Hippocampal formation (tissue), 2 donors: ENCODE measurements at places on chromosomes 12 and 14.

DNA sequence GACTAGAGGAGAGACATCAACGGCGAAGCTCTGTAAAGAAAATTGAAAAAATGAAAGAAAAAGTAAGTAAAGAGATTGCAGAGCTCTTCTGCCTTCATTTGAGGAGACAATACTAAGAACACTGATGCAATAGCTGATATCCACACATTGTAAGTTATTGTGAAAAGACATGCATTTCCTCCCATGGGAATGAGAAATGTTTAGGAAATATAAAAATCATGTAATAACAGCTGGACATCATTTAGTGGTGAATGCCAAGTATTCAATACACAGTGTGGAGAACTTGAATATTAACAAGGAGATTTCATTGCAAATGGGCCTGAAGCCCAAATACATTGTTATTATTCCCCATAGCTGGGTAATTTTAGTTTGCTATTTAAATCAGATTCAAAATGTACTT, 179.2 kb downstream of the KICS2 start:
- no peak for DNase-seq

DNA sequence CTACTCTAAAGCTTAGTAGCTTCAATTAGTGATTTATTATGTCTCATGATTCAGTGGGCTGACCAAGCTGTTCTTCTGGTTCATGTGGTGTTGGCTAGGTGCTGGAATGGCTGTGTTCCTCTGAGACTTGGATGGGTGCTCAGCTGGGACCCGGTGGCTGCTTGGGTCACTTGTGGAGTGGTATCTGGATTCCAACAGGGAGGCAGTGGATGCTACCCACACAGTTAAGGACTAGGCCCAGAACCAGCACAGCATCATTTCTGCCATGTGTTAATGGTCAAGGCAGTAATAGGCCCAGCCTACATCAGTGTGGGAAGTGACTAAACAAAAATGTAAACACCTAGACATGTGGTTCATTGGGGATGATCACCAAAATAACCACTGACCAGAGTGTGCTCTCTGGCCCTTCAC, 72.2 kb downstream of the FGD4 start:
- no peak for DNase-seq

DNA sequence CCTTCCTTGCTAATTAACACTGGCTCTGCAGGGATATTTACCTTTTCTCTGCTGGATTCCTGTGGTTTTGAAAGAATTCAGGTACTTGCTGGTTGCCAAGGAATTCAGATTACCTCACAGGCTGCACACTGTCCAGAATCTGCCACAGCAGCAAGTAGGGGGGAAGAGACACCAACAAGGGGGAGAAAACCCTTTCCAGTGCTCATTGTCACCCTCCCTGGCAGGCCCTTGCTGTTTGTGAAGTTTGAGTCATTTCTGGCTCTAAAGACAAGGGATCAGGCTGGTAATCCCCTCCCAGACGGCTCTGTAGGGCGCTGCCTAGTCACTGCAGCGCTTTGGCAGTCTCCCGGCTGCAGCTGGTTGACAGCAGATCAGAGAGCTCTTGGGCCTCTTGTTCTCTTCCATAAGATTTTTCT, 50.8 kb downstream of the TTLL5 start:
- peak; percentile 78 for DNase-seq

DNA sequence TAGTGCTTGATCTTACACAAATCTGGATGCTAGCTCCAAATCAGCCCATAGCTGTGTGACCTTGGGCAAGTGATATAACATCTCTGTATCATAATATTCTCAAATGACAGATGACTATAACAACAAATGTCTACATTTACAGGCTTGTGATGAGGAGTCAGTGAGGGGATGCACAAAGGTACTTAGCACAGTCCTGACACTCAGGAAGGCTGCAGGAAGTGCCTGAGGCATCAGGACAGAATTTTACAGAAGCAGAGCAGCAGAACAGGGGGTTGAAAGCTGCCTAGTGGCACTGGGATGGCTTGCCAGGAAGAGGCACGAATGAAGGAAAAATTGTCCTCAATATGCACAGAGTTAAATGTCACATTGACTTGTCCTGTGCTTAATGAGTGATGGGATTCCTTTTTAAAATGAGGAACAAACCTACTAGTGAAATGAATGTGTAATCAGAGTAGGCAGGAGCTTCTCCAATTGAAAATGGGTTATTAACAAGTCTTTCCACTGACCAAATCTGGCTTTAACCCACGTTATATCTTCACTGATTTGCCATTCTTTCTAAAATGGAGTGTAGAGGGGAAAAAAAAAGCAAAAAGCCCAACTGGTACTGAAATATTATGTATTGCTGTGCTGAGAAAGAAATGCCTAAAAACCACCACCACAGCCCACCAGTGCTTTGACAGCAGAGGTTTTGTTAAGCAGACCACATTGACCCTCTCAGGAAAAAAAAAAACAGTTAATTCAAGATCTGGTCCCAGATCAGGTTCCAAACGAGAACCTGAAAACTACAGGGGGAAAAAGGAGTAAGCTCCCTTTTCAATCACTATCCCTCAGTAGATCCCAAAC, 11.6 kb downstream of the BTG1 start:
- no peak for DNase-seq

DNA sequence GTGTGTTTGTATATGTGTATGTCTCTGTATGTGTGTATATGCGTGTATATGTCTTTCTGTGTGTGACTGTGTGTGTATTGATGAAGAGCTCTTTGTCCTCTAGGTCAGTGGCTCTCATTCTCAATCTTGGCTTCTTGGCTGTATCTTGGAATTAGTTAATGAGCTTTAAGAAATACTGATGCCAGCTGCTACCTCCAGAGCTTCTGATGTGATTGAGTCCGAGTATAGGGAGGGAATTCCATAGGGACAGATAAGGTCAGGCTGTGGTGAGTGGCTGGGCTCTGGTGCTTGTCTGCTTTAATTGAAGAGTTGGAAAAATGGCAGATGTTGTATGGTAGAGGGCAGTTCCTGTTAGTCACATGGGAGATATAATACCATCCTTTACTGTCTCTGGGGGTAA, 140.1 kb downstream of the C12orf75 start:
- no peak for DNase-seq
